ENCODE measurements at places on chromosomes 4 and X. TPM values are rescaled to one million over a fixed set of nuclear protein-coding genes. Genes with fewer than 3 reads are reported as not detected.

DNA sequence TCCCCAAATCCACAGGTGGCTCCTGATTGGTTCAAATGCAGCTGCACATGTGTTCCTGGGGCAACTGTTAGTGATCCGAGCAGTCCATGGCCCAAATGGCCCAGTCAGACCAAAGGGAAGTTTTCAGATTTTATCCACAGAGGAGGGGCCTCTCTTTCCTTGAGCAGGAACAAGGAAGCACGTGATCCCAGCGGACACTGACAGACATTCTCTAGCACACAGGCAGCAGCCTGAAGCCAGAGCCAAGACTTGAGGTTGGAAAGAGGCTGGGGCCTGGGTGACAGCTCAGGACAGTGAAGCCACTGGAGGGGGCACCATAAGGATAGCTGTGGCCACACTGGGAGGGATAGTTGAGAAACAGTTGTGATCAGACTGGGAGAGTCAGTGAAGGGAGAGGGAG, 3.5 kb upstream of the ZFP92 start:
- peaks cover 5% of the 10 kb centered on the region for H3K27me3 ChIP-seq
- H3K4me3 ChIP-seq, result no peak overlapping the region
- no peaks in the 10 kb centered on the region for H3K36me3 ChIP-seq
- DNase-seq, result no peak

The TMPRSS11E gene
- not detected for total RNA-seq

DNA sequence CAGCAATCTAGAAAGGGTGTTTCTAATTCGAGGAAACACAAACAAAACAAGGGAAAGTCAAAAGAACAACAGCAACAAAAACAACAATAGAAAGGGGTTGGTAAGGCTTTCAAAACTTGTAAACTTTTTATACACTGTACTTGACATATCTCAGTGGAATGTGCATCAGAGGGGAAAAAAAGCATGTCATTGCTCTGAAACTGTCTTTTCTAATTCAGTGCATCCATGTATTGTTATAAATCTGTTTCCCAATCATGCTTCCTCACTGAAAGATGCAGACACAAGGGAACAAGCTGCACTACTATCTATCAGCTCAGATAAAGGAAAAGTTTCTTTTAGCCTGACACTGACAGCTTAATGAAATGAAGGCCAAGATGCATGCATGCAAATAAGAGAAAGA, 44.2 kb upstream of the PCDH18 start:
- no peaks in the 10 kb centered on the region for H3K4me1 ChIP-seq
- DNase-seq, result no peak
- H3K27me3 ChIP-seq, result no peaks in the 10 kb centered on the region
- H3K4me3 ChIP-seq, result no peak overlapping the region
- H3K27ac ChIP-seq, result no peak overlapping the region

The PLP1 gene
- total RNA-seq, result 5.9 TPM

The PRR32 gene
- total RNA-seq, result not detected

GRCh38 chr4:165540206-165540830, 161.5 kb downstream of the CPE start:
- no peak for DNase-seq
- no peaks in the 10 kb centered on the region for H3K4me1 ChIP-seq
- no peak overlapping the region for H3K4me3 ChIP-seq

GRCh38 chr4:103074744-103075434, 1.7 kb downstream of the SLC9B2 start:
- peak overlapping the region; percentile 58 for H3K4me3 ChIP-seq
- no peak for DNase-seq
- no peak overlapping the region for H3K27ac ChIP-seq

- H3K27ac ChIP-seq, result no peak overlapping the region
- no peak overlapping the region for H3K4me3 ChIP-seq
- no peaks in the 10 kb centered on the region for H3K4me1 ChIP-seq
Measured at GRCh38 chr4:67853336-67853735, 30.5 kb downstream of the TMPRSS11D start.

- DNase-seq, result no peak
- no peaks in the 10 kb centered on the region for H3K36me3 ChIP-seq
- no peaks in the 10 kb centered on the region for H3K27me3 ChIP-seq
- H3K4me3 ChIP-seq, result no peak overlapping the region
- no peaks in the 10 kb centered on the region for H3K4me1 ChIP-seq
Measured at GRCh38 chr4:80252427-80252826, 14.0 kb upstream of the FGF5 start.

GRCh38 chr4:126071346-126072333, 756.9 kb downstream of the FAT4 start:
- H3K27ac ChIP-seq, result no peak overlapping the region
- no peaks in the 10 kb centered on the region for H3K36me3 ChIP-seq
- H3K27me3 ChIP-seq, result no peaks in the 10 kb centered on the region
- H3K4me1 ChIP-seq, result no peaks in the 10 kb centered on the region

The ALB gene
- 51.5 TPM for total RNA-seq

The ADAM29 gene
- not detected for total RNA-seq

DNA sequence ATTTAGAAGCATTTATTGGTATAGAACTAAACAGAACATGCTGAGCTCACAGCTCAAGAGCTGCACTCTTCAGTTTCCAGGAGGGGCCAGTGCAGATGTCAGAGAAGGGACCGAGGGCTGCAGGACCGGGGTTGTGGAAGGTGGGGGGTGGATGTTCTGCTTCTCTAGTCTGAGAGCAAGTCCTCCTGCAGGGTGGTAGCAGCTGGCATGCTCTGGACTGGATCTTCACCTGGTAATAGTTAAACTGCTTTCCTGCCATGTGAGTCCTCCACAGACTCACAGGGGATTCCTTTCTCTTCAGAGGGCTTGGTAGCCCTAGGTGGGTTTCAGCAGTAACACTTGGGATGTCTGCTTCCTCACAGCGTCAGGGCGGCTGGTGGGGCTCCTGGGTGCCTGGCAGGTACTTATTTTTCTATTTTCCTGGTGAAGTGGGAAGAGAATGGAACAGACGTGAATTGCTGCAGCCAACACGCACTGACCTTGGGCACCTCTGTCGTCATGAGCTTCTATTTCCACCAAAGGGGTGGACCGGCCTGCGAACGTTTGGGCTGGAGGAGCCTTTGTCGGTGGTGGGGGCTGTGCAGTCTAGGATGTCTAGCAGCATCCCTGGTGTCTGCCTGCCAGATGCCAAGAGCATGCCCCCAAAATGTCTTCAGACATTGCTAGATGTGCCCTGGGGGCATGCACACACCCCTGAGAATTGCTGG, 2.5 kb downstream of the MAEA start:
- H3K27me3 ChIP-seq, result no peaks in the 10 kb centered on the region
- DNase-seq, result no peak
- no peak overlapping the region for H3K27ac ChIP-seq
- peaks cover 35% of the 10 kb centered on the region for H3K4me1 ChIP-seq
- peaks cover 5% of the 10 kb centered on the region for H3K36me3 ChIP-seq

GRCh38 chr4:184451726-184452125, 22.6 kb downstream of the IRF2 start:
- H3K27ac ChIP-seq, result no peak overlapping the region
- no peaks in the 10 kb centered on the region for H3K36me3 ChIP-seq
- no peak overlapping the region for H3K4me3 ChIP-seq
- DNase-seq, result no peak

- peaks cover 4% of the 10 kb centered on the region for H3K27me3 ChIP-seq
- no peaks in the 10 kb centered on the region for H3K36me3 ChIP-seq
- no peak overlapping the region for H3K27ac ChIP-seq
- DNase-seq, result no peak
- peak overlapping the region; percentile 88 for H3K4me3 ChIP-seq
Measured at GRCh38 chr4:152937336-152938236, 1.5 kb downstream of the FHDC1 start.

- no peaks in the 10 kb centered on the region for H3K36me3 ChIP-seq
- DNase-seq, result no peak
- H3K27me3 ChIP-seq, result no peaks in the 10 kb centered on the region
- H3K4me1 ChIP-seq, result no peaks in the 10 kb centered on the region
- H3K4me3 ChIP-seq, result no peak overlapping the region
Measured at GRCh38 chr4:106583567-106583966, 215.0 kb upstream of the GIMD1 start.

DNA sequence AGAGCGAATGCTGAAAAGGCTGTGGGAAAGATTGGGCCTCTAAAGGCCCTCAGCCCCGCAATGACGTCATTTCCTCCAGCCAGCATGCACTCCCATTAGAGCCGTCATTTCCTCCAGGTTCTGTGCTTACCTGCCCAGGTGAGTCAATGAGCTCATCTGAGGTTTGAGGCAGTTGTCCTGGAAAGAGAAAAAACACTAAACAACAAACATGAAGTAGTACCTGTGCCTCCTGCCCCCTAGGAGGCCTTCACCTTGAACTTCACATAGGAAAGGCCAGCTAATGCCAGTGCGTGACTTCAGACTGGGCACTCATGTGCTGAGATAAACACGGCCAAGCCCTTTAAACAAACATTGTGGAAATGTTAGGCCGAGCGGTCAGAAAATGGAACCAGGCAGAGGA, 55.9 kb downstream of the FHDC1 start:
- no peak overlapping the region for H3K27ac ChIP-seq
- no peaks in the 10 kb centered on the region for H3K36me3 ChIP-seq
- H3K27me3 ChIP-seq, result no peaks in the 10 kb centered on the region
- no peaks in the 10 kb centered on the region for H3K4me1 ChIP-seq
- no peak for DNase-seq
- no peak overlapping the region for H3K4me3 ChIP-seq

The GPC3 gene
- total RNA-seq, result 0.75 TPM

Data from ascending aorta (tissue), 2 donors.